Foreskin keratinocyte (primary cell): ENCODE measurements at places on chromosomes 1 and 21. TPM values are rescaled to one million over a fixed set of nuclear protein-coding genes. Genes with fewer than 3 reads are reported as not detected.

DNA sequence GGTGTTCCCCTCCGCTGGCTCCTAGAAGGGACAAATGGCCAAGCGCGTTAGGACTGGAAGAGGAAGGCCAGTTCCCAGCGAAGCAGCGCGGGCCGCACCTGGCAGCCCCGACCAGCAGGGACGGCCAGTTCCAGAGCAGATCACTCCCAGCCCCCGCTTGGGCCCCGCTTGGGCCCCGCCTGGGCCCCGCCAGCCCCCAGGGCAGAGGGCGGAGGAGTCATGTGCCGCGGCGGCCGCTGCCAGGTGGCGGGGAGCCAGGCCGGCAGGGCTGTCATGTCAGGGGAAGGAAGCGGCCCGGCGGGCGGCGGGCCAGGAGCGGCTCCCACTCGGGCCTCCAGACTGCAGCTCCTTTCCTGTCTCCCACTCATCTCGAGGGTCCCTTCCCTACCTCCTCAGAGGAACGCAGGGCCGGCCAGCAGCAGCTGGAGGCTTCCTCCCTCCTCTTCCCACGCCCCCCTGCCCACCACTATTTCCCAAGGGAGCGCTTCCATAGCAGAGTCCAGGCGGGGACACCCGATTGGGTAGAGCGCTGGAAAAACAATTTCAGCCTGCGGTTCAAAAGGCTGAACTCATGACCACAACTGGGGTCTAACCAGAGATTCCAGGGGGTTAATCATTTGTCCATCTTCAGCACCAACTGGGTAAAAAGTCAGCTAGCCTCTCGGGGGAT, 16.5 kb downstream of the ZNF697 start:
- DNase-seq = no peak

- DNase-seq = no peak
Measured at GRCh38 chr1:199522936-199523335, 504.6 kb upstream of the NR5A2 start.

Gene PALMD
- total RNA-seq = 0.95 and 1.0 TPM in 2 replicates

DNA sequence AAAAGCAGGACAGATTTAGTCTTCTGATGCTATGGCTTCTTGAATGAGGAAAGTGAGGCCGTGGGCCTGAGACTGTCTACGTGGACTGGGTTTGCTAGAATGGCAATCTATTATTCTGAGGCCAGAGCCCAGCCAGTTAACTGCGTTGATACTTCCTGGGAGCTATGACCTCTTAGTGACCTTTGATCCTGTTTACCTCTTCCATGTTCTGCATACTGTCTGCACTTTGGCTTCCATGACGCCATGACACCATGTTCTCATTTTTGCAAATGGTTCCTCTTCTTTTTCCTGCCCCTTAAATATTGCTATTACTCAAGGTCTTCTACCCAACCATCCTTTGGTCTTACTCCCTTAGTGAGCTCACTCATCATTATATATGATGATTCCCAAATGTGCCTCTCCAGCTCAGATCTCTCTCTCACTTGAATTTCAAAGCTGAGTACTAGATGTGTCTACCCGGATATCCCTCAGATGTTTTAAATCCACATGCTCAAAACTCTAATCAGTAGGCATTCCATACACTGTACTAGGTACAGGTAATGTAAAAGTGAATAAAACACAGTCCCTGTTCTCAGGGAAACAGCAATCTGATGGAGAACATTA, 66.1 kb upstream of the ATP1A1 start:
- DNase-seq = no peak
